Fibroblast of mammary gland (primary cell): ENCODE measurements at places on chromosomes 2 and 18.
A peak's percentile ranks its signal among the peaks of the same experiment; 100 is the strongest.

DNA sequence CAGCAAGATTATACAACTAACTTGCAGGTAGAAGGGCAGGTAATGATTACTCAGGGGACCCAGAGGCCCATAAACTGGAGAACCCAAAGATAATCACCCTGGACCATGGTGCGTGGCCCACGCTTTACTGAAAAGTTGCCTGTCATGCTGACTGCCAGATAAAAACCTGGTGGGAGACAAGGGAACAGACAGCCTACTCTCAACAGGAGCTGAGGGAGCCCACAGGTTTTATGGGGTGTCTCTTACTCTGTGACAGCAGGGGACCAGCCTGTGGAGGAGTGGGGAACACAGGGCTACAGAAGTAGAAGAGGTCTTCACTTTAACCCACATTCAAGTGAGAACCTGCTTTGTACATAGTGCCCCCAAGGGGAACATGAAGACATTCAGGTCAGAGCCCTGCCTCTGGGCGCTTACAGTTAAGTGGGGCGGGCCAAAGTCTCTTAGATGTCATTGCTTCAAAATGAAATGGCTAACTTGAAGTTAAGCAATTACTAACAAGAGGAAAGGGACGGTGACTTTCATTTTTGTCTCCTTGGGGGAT lies 60.4 kb downstream of the DHRS9 start:
- no peak for DNase-seq

DNA sequence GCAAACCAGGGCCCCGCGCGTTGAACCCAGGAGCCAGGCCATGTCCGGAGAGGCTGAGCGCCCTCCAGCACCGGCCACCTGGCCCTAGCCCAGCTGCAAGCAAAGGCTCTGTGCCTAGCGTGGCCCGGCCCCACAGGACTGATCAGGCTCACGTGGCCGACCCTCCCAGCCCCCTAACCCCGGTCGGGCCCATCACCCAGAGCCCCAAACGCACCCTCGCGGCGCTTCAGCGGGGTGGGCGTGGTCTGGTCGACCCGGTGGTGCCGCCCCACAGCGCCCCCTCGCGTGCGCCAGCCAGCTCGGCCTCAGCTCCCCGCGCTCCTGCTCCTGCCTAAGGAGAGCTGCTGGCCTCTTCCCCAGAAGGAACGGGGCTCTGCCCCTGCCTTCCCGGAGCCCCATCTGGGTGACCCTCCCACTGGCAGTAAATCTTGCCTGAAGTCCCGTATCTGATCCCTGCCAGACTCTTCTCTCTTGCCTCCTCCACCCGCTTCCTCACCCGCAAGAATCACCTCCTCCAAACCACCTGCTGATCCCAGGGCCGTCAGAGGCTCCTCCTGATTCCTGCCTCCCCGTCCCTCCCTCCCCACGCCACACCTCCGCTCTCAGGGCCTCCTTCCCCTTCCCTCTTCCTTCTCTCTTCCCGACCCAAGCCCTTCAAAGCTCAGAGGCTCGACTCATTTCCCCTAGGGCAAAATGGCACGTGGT lies 12.3 kb upstream of the TEX51 start:
- DNase-seq: peak; percentile 54

DNA sequence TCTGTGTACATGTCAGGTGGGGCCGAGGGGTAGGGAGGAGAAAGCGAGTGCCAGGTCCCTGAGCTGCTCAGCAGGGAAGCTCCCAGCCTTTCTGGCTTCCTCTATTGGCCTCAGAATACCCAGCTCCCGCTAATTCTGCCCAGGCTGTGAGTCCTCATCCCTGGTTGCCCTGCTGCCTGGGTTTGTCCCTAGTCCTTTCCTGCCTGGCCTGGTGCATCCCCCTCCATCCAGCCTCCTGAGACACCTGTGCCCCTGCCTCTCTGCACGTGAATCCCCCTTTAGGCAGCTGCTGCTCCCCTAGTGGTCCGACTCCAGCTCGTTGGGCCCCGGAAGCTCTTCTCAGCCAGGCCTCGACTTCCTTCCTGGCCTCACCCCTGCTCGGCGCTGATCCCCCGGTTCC lies 54.6 kb downstream of the INHBB start:
- no peak for DNase-seq

DNA sequence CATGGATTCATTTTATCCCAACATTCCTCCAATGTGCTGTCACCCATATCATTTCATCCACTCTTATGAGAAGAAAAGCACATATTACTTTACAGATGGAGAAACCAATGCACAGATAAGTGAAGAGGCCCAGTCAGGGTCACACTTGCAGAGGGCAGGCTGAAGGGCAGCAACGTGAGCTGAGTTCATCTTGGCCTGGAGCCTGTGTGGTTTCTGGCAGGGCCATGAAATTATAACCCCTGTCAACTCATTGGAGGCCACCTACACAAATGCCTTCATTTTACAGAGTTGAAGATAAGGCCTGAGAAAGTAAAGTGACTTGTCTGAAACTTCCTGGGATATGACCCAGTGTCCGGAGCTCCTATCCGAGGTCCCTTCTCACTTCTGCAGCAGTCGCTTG lies 88.4 kb upstream of the NRP2 start:
- peak; percentile 12 for DNase-seq

- DNase-seq: peak; percentile 66
Measured at GRCh38 chr2:11692966-11693521, 23.0 kb upstream of the NTSR2 start.

DNA sequence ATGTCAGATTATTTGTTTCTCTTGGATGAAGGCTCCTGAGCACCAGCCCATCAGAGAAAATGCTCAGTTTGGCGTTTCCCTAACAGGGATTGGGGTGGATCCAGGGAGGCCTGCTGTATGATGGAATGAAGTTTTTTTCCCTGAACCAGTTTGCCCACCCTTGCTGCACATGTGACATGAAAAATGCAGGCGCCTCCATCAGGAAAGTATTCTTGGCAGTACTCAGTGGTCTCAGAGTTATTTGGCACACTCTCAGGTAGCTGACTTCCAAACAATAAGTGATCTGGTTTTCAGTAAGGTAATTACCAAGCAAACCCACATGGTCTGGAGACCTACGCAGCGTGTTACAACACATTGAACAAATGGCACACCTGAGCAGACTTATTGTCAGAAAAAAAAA lies 254.9 kb downstream of the PAX3 start:
- no peak for DNase-seq

DNA sequence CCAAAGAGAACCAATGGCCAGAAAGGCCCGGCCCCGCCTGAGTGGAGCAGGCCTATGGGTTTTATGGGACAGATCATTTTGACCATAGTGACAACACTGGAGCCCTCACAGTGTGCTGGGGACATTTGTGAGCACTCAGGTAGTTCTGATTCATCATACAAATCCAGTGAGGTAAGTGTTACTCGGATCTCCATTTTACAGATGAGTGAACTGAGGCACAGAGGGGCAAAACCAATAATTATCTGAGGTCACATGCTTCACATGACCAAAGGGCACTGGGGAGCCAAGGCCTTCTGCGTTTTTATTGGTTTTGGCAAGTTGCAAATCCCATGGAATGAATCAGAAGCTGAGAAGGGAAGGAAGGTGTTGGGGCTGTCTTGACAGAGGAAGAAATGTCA lies 111.5 kb upstream of the MGAT5 start:
- peak; percentile 28 for DNase-seq
